Uterus (tissue), 4 donors: ENCODE measurements at places on chromosomes 4 and X. TPM values are rescaled to one million over a fixed set of nuclear protein-coding genes. Genes with fewer than 3 reads are reported as not detected.

DNA sequence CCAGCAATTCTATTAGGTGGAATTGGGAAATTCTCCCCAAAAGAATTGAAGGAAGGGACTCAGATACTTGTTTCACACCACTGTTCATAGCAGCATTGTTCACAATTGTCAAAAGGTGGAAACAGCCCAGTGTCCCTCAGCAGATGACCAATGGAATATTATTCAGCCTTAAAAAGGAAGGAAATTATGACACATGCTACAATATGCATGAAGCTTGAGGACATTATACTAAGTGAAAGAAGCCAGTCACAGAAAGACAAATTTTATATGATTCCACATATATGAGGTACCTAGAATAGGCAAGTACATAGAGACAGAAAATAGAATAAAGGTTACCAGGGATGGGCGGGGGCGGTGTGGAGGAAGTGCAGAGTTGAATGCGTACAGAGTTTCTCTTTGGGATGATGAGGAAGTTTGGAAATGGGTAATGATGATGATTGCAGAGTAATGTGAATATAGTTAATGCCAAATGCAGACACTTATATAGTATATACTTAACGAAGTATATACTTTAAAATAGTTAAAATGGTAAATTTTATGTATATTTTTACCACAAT lies 29.6 kb downstream of the DOCK11 start:
- no peak for DNase-seq

DNA sequence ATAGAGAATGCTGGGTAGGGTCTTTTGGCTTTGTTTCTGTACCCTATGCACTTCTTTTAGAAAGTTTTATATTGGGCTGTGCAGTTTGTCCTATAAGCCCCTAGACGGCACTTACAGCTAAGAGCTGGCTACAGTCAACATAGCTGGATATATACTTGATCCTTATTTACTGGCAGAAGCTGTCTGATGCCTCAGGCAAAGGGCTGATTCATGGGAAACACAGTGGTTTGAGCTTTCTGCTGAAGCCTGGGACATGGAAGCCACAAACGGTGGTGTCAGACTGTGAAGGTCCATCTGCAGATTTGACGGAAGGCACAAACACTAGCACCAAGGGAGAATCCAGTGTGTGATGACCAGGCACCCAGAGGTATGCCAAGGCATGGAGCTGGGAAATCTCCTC lies 608.4 kb downstream of the ANKRD50 start:
- DNase-seq, result no peak

DNA sequence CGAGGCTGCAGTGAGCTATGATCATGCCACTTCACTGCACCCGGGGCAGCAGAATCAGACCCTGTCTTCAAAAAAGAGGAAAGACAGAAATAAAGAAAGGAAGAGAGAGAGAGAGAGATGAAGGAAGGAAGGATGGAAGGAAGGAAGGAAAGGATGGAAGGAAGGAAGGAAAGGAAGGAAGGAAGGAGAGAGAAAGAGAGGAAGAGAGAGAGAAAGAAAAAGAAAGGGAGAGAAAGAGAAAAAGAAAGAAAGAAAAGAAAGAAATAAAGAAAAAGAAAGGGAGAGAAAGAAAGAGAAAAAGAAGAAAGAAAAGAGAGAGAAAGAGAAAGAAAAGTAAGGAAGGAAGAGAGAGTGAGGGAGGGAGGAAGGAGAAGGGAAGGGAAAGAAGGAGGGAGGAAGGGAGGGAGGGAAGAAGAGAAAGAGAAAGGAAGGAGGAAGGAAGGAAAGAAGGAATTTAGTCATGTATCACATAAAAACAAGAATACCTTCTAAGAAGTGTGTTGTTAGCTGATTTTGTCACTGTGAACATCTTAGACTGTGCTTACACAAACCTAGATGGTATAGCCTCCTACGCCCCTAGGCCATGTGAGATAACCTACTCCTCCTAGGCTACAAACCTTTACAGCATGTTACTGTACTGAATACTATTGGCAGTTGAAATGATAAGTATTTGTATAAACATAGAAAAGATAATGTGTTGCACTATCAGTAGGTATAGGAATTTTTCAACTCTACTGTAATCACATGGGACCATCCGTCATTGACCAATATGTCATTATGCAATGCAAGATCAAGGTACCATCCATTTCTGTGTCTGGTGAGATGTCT lies 17.4 kb upstream of the AFF1 start:
- DNase-seq, result no peak

- DNase-seq, result peak; percentile 20
Measured at GRCh38 chrX:18354369-18355223, at the start of gene SCML2. Gene SCML2, minus strand, starts transcription at chrX:18354688. Its CDS starts 20,617 bp downstream, at chrX:18334071.

DNA sequence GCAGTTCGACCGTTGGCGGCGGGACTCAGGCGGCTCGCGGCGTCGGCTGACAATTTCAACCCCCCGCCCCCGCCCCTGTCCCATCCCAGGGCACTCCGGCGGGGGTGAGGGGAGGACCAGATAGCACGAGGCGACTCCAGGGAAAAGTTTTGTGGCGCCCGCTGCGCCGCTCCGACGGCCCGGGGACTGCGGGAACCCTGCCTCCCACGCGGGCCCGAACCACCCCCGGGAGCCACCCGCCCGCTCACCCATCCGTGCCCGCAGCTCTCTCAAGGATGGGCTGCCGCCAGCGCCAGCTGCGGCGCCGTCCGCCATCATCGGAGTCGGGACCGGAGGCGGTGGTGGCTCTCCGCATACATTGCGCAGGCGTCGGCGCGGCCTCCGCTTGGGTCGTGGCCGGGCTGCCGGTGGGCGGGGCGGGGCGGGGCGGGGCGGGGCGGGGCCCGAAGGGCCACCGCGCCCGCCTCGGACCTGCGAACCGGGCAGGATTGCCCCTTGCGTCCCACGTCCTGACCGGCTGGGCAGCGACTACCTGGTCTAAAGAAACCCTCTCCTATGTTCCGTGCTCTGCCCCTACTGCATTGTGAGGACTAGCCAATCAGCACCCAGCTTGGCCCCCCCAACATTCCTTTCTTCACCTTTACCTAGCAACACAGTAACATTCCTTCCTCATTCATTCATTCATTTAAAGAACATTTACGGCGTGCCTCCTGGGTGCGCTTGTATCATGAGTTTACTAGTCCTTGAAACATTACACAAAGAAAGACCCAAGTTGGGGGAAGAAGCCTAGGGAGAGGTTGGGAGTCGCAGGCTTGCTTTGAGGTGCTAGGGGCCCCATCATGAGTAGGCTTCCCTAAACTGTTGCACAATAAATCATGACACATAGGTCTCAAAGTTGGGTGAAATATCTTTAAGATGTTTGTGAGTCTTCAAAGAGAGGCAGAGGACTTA lies at the start of gene MAP7D3:
MAP7D3 (minus strand) TSS at position 360 of the 951 bp plus-strand sequence; CDS start at position 318, 42 bp downstream.
- DNase-seq, result peak; percentile 65

- no peak for DNase-seq
Measured at GRCh38 chr4:108783665-108784463, 21.0 kb upstream of the ETNPPL start.

DNA sequence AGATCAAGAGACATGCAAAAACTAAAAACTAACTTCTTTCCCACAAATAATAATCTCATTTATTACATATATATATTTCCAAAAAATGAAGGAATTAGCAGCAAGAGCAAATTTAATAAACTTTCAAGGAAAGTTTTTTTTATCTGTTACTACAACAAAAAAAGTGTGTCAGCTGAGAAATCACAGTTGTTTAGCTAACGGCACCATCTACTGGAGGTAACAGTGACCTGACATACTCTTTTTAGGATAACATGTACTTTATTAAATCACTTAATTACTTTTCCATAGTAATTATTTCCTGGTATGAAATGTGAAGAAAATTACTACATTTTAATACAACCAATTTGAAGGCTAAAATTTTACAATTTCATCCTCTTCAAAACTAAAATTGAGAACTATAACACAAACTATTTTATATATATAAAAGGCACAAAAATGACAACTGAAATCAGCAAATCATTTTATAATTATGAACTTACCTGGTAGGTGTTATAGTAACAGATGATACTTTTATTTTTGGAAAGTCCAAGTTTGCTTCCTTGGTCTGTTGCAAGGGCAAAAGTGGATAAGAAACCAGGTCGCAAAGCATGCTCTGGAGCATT lies 9.1 kb downstream of the LAMTOR3 start:
- no peak for DNase-seq

DNA sequence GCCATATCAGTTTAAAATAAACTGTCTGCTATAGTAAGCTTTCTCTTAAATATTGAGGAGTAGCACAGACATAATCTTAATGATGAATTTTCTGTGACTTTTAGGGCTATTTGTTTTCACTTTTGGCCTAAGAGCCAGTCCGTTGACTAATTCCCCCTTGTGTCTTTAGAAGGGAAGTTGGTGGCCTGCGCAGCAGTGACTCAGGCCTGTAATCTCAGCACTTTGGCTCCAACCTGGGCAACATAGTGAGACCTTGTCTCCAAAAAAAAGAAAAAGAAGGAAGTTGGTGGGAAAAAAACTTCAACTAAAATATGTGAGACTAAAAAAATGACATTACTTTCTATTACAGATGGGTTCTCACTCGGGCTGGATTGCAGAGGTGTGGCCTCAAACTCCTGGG lies 3.4 kb downstream of the NCAPG start:
- no peak for DNase-seq

DNA sequence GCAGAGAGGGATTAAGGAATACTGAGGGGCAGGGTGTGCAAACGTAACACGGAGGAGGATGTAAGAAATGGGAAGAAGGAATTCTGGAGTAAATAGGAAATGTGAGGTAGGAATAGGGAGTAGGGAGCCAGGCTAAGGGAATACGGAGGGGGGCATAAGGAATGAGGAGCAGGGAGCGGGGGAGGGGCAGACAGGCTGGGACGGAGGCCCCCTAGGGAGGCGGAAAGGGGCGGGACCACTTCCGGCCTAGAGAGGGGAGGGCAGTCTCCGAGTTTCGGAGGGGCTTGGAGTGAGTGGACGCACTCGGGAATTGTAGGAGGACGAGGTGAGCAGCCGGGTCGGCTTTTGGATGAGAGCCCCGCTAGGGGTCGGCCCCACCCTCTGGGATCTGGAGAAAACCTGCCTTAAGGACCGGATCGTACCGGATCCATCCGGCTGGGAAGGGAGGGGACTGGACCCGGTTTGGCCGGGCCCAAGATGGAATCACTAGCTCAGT lies 612 bp downstream of the MAGED2 start:
- DNase-seq, result peak; percentile 80

DNA sequence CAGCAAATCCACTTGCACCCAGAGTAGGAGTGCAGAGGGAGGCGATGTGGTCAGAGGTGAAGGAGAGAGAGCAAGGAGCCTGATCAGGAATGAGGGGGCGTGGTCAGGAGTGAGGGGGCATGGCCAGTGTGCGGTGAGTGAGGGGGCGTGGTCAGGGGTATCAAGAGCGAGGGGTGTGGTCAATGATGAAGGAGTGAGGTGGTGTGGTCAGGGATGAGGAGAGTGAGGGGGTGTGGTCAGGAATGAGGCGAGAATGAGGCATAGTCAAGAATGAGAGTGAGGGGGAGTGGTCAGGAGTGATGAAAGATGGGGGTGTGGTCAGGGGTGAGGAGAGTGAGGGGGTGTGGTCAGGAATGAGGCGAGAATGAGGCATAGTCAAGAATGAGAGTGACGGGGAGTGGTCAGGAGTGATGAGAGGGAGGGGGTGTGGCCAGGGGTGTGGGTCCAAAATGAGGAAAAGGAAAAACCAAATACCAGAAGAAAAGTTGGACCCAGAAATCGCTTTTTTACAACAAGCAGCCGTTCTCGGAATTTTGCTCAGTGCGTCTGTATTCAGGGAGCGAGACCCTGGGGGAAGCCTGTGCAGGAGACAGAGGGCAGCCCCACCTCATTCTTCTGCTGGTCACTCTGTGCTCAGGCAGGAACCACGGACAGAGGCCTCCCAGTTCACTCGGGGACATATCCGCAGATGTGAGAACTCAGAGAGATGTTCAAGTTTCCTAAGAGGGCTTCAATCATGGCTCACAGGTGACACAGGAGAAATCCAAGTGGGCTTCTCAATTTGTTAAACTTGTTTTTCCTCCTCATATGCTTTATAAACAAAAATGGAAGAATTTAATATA lies 47.5 kb downstream of the MAGEA1 start:
- peak; percentile 28 for DNase-seq

GRCh38 chr4:159006202-159006601 lies 96.7 kb upstream of the RAPGEF2 start:
- no peak for DNase-seq

The AFP gene
- not detected for total RNA-seq

The NIPAL1 gene
- not detected for total RNA-seq

The MAGEE2 gene
- not detected for total RNA-seq

The RASL11B gene
- total RNA-seq, result 1.0 TPM

The RAB9B gene
- total RNA-seq, result 7.2 TPM

The VAMP7 gene
- total RNA-seq, result 32.1 TPM

The GDPD2 gene
- not detected for total RNA-seq

The MAGEA2 gene
- not detected for total RNA-seq
